Activated naive CD8-positive, alpha-beta T cell treated with anti-CD3 and anti-CD28 coated beads, Interleukin-2, amount 50 U/mL, for 16 hours (primary cell): ENCODE measurements at places on chromosomes 2 and 18.

DNA sequence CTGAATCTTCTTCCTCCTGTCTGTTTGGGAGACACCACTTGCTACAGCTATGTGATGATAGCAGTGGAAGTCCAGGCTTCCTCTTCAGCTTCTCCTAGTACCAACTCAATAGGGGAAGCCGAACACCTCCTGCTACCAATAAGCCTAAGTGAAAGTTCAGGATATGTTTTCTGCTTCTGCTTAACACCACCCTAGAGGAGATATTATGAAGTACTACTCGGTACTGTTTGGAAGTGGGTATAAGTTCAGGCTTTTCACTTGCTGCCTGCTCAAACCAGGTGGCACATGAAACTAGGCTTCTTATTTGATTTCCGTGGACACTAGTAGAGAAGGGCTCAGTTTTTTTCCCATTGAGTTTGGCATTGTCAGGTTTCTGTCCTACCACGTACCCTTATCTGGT is 99.8 kb downstream of the PTPN4 start:
- no peak for DNase-seq

GRCh38 chr2:241490825-241491506 is 17.4 kb downstream of the STK25 start:
- DNase-seq, result no peak

DNA sequence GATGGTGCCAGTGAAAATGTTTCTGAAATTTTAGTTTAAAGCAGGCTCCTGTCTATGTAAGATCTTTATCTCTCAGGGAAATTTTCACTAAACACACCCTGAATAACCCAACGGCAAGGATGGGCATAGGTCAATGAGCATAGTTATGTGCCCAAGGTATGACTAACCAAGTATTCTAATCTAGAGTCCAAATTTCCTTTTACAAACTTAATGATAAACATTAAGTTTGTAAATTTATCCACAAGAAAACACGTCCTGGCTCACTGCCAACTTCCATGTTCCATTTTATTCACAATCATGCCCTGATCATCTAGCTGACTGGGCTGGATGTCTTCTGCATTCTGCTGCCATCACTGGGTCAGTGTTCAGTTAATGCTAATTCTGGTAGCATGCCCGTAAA is 151.2 kb downstream of the SRBD1 start:
- no peak for DNase-seq

DNA sequence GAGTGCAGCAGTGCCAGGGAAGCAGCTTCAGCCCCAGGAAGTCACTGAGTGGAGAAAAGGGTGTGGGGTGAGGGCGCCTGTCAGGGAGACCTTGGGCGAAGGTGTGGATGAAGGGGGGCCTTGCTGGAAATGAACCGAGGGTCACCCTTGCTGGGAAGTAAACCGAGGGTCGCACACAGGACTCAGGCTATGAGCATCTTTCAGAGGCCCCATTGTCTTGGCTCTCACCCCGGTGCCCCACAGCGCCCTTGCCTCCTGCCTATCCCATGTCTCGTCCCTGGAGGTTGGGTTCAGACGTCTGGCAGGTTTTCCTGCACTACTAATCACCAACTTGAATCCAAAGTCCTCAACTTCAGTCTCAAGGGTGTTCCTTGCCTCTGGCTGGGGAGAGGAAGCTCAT is 122.8 kb upstream of the PXDN start:
- no peak for DNase-seq

DNA sequence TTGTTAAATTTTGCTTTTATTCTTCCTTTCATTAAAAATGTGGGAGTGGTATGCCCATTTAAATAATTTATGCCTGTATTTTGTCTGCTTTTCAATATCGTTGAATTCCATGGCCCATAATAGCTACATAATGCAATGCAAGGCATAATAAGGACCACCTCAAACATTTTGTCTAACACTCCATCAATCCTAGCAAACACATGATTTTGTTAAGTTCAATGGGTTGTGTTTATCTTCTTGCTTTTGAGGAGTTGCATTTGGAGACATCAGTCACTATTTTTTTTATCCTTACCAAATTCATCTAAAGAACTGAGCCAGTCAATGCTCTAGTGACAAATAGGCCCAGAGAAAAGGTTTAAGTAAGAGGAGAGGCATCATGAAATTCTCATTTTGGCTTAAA is 145.5 kb downstream of the ZNF385B start:
- DNase-seq, result no peak

DNA sequence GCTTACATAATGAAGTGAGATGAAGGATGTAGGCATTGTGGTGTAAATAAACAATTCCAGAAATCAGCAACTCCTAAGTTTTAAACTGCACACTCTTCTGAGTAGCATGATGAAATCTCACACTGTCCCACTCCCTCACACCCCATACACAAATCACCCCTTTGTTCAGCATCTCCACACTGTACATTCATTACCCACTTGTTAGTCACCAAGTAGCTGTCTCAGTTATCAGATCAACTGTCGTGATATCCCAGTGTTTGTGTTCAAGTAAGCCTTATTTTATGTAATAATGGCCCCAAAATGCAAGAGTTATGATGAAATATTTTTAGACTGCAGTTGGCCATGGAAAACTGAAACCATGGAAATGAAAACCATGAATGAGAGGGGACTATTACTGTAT is 135.7 kb downstream of the GRB14 start:
- DNase-seq, result no peak

- DNase-seq, result no peak
Measured at GRCh38 chr18:57585421-57585820, 1.1 kb downstream of the FECH start.

- no peak for DNase-seq
Measured at GRCh38 chr2:212730994-212731393, 192.4 kb upstream of the ERBB4 start.

DNA sequence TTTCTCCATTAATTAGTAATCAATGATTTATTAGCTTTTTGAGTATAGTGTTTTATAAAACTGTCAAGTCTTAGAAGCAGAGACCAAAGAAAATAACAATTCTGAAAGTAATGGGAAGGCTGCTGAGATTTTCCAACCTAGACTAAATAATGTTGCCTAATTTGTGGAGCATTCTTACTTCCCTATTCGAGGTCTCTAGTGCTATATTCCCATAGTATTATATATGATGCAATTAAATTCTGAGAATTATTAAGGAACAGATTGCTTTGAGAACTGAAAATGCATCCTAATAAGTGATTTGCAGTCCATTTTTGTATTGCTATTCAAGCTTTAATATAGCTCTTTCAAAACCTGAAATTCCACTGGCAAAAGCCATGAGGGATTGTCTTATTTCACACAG is 27.7 kb upstream of the DOCK10 start:
- no peak for DNase-seq

GRCh38 chr2:224952936-224953657 is 89.2 kb downstream of the DOCK10 start:
- no peak for DNase-seq

- DNase-seq, result no peak
Measured at GRCh38 chr2:28377195-28377816, 15.4 kb upstream of the FOSL2 start.

DNA sequence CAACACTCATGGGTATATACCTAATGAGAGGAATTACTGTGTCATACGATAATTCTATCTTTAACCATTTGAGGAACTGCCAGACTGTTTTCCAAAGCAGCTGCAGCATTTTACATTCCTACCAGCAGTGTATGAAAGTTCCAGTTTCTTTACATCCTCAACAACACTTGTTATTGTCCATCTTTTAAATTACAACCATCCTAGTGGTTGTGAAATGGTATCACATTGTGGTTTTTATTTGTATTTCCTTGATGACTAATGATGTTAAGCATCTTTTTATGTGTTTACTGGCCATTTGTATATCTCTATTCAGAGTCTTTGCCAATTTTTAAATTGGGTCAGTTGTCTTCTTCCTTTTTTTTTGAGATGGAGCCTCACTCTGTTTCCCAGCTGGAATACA is 4.0 kb upstream of the CKAP2L start:
- DNase-seq, result no peak

DNA sequence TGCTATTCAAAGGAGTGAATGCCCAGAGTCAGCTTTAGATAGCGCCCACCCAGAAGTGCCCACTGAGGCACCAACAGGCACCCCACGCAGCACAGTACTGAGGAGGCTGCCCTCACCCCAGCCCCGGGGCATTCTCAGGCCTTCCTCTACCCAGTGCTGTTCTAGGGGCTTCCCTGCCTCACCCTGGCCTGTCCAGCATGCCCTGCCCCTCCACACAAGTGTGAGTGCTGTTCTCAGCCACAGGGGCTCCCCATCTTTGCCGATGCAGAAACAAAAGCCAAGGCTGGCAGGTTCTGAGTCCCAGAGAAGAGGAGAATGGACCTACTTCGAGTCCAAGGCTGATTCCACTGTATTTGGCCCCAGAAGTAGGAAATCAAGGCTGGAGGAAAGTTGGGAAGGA is 15.8 kb downstream of the BIN1 start:
- DNase-seq, result no peak

- DNase-seq, result no peak
Measured at GRCh38 chr2:79114797-79115494, 5.3 kb upstream of the REG1A start.

- no peak for DNase-seq
Measured at GRCh38 chr2:144248350-144249034, 271.4 kb downstream of the ZEB2 start.

GRCh38 chr2:201978986-201979385 is 54.7 kb upstream of the FZD7 start:
- DNase-seq, result no peak

GRCh38 chr2:115327061-115327460 is 884.6 kb downstream of the DPP10 start:
- DNase-seq, result no peak

- no peak for DNase-seq
Measured at GRCh38 chr18:5297597-5297996, 2.1 kb upstream of the ZBTB14 start.

DNA sequence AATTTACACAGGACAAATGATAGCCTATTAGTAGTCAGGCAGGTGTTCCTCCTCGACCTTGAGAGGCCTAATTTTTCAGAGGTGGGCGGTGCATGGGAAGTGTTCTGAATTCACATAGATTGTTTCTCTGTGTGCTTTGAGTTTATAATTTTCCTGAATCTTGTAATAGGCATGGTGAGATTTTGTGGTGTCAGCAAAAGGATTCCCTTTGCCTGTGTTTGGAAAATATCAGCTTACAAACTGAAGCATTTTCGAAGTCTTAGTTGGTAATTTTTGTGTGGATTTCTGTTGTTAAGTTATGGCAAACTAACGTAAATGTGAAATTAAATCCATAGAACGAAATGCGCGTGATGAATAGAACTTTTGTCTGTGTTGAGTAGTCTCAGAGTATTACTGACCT is 194.0 kb upstream of the RBMS1 start:
- DNase-seq, result no peak

DNA sequence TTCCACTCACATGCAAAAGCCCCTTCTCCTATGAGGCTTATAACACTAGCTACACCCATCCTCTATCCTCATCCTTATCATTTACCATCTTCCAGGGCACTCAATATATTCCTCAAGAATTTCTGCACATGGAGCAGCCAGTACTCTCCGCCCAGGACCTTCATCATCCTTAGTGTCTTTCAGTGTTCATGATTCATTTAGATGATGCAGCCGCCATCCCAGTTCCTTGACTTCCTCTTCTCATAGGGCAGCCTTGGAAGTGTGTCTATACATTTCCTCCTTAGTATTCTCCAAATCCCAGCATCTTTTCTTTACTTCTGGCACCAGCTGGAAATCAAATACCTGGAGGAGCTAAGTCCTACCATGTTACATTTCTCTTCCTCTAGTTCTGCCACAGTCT is 3.0 kb upstream of the ITSN2 start:
- DNase-seq, result no peak

DNA sequence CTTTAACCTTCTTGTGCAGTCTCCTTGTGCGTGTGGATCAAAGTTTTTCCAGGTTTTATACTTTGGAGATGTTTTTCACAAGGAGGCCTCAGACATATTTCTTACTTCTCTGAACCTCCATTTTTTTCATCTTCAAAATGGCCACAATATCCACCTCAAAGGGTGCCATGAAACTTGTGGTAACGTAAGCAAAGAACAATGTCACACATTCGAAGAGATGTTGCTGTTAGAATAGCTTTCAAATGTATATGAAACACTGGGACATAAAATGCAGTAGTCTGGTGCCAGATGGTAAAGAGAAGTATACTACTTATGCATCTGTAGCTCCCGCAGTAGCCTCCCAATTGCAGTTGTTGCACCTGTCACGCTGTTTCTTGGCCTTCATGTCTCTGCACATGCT is 2.6 kb upstream of the KRCC1 start:
- DNase-seq, result no peak

GRCh38 chr18:45157576-45157975 is 457.7 kb upstream of the SLC14A2 start:
- DNase-seq, result no peak

DNA sequence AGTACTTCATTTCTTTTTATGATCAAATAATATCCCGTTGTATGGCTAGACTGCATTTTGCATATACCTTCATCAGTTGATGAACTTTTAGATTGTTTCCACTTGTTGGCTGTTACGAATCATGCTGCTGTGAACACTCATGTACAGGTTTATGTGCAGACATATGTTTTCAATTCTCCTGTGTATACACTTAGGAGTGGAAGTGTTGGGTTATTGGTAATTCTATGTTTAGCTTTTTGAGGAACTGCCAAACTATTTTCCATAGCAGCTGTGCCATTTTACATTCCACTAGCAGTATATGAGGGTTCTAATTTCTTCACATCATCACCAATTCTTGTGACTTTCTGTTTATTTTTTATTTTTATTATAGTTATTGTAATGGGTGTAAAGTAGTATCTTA is 32.1 kb upstream of the LCLAT1 start:
- no peak for DNase-seq

- DNase-seq, result no peak
Measured at GRCh38 chr2:10537522-10538199, 89.5 kb upstream of the ODC1 start.

DNA sequence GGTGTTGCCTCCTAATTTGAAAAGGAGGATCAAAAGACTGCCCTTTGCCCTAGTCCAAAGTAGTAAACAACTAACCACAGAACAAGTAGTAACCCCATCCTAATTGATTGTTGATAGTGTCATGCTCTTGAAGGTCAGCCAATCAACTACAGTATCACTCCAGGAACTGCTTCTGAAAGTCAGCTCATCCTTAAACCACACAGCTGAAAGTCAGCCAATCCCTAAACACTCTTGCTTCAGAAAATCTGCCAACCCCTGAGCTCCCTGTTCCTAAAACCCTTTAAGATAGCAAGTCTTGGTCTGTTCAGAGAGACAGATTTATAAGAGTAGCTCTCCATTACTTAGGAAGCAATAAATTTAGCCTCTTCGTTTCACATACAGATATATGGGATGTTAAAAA is 51.6 kb upstream of the CPO start:
- no peak for DNase-seq

GRCh38 chr2:72112401-72112800 is 35.3 kb downstream of the CYP26B1 start:
- DNase-seq, result no peak

DNA sequence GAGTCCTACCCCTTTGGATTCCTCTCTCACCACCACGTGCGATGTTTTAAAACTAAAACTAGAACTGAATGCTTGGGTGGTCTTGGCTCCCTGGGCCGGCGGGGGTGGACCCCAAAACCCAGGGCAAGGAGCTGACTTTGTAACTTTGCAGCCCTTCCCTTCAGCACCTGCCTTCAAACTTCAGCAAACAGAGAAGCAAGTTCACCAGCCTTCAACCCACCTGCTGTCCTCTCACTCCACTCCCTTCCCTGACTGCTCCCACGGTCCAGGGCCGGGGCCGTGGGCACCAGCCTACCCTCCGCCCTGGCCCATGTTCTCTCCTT is 54.5 kb downstream of the COL6A3 start:
- DNase-seq, result no peak

- no peak for DNase-seq
Measured at GRCh38 chr2:241228081-241228859, 39.8 kb downstream of the ANO7 start.
